ENCODE measurements at places on chromosomes 12 and 14.

DNA sequence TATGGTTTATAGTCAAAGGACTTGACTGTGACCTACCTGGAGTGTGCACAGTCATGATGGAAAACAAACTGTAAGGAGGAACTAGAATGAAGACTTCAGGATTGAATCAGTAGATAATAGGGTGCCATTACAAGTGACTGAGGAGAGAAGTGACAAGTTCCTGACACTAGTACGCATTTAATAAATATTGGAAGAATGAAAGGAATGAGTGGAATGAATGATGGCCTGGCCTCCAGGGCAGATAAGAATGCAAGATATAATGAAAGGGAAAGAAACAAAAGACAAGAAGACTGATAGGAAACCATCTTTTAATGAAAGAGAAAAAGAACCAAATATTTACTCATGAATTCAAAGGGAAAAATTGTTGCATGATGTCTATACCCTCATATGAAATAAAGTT, 44.7 kb upstream of the NEDD1 start:
- no peak for DNase-seq

GRCh38 chr14:39175445-39176262, 600 bp downstream of the PNN start:
- DNase-seq = no peak

- no peak for DNase-seq
Observed at GRCh38 chr14:71942904-71943694, 10.9 kb downstream of the RGS6 start.

GRCh38 chr12:132873724-132874123, 13.7 kb downstream of the CHFR start:
- DNase-seq = no peak

GRCh38 chr14:25848601-25849000, 749.2 kb downstream of the NOVA1 start:
- no peak for DNase-seq

GRCh38 chr14:68473794-68474193, 319.1 kb downstream of the ZFP36L1 start:
- no peak for DNase-seq

DNA sequence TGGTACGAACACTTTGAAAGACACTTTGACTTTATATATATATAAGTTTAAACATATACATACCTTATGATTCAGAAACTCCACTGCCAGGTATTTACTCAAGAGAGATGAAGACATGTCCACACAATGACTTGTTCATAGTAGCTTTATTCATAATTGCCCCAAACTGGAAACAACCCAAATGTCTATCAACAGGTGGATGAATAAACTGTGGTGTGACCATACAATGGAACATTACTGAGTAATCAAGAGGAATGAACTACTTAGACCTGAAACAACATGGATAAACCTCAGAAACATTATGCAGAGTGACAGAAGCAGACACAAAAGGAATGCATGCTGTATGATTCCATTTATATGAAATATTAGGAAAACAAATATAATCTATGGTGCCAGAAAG, 71.1 kb downstream of the PPP1R36 start:
- DNase-seq = no peak

GRCh38 chr14:97407701-97408407, 610.7 kb downstream of the VRK1 start:
- DNase-seq = no peak

DNA sequence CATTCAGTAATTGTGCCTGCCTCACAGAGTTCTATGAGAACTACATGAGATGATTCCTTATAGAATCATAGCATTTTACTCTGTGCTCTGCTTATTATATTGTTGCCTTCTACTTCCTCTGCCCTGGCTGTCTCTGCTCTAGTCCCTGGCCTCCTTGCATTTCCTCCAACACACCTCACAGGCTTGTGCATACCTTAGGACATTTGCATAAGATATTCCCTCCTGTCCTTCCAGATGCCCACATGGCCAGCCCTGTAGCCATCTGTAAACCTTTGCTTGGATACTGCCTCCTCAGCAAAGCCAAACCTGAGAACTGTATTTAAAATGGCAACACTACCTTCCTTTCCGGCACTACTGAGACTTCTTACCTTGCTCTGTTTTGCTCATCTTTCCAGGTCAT, 453.6 kb downstream of the NELL2 start:
- DNase-seq = no peak

GRCh38 chr12:27060740-27061139, 21.6 kb downstream of the C12orf71 start:
- DNase-seq = no peak

DNA sequence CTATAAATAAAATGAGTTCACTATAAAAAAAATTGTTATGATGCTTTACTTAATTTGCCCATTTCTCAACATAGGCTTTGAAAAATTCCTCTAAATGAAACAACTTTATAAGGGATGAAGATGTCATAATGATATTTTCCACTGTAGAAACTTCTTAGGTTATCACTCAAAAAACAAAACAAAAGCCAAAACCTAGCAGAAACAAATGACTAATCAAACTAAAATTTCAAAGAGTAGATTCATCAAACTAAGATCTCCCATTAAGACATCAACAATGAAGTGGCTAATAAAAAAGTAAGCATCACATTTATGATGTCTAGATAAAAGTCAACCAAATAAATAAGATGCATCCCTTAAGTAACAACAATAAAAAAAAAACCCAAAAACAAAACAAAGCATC, 36.9 kb upstream of the TTC7B start:
- no peak for DNase-seq

- no peak for DNase-seq
Observed at GRCh38 chr12:25293653-25294052, 42.9 kb upstream of the KRAS start.

DNA sequence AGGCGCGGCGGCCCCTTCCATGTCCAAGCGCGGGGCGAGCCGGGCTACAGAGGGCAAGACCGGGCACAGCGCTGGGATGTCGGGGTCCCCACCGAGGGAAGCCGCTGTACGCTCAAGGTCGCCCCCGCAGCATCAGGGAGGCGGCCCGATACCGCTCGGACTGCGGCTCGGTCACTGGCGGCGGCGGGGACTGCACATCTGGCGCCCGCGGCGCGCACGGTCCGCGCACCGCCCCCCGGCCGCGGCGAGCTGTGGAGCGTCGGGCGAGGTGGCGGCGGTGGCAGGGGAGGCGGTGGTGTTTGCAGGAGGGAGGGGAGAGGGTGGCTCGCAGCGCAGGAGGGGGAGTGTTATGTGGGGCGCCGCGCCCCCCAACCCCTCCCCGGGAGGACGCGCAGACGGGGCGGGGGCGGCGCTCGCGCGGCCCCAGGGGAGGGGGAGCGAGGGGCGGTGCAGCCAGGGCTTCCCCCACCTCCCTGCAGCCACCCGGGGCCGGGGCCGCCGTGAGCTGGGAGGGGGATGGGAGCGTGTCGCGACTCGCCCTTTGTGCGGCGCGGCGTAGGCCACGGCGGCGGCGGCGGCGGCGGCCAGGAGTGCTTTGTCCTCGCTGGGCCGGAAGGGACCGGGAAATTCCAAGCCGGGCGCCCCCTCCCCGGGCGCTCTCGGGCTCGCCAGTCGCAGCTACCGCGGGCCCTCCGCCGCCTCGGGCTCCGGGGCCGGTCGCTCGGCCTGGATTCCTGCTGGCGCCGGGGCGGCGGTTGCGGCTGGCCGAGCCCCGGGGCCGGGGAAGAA, at the start of gene NUAK1:
Gene NUAK1 (minus strand): TSS at position 322 of the 789 bp plus-strand sequence. CDS start 301 bp downstream, at position 21.
- DNase-seq = no peak

DNA sequence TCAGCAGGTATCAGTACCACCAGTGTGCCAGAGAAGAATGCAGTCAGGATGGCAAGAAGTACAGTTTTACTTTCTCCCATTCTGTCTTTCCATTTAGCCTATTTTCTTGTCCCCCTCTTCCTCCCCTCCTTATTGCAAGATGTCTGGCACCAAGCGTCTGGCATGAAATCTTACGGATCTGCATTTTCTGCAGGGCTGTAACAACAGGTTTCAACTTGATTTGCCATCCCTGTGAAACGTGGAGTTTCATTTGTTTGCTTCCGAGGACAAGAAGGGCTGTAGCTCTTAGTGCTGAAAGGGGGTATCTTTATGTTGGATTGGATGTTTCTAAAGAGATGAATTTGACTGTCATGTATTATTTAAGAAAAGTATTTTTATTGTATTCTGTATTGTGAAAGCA, 1110.6 kb downstream of the BCL11B start:
- no peak for DNase-seq

DNA sequence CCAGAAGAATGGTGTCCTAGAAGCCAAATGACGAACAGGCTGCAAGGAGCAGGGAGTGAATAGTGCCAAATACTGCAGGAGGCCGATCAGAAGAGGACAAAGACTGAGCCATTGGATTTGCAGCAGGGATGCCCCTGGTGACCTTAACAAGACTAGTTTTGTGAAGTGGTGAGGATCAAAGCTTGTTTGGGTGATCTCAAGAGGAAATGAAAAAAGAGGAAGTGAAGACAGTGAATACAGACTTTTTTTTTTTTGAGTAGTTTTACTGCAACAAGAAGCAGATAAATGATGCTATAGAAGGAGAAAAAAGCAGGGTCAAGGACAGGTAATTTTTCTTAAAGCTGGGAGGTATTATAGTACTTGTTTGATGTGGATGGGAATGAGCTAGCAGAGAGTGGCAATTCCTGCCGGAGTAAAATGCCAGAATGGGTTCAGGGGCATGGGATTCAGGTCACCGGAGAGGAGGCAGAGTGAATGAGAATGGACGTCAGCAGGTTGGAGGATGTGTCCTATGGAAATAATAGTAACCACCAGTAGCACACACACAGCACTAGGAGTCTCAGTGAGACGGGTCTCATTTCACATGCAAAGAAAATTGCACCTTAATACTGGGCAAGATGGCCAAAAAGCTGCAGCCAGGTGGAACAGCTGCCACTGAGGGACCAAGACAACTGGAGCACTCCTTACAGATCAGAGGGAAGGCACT, 345.8 kb upstream of the CCDC196 start:
- DNase-seq = no peak

- no peak for DNase-seq
Observed at GRCh38 chr12:75635606-75636444, 124.4 kb upstream of the KRR1 start.

- no peak for DNase-seq
Observed at GRCh38 chr12:6826125-6826733, 2.0 kb upstream of the P3H3 start.

DNA sequence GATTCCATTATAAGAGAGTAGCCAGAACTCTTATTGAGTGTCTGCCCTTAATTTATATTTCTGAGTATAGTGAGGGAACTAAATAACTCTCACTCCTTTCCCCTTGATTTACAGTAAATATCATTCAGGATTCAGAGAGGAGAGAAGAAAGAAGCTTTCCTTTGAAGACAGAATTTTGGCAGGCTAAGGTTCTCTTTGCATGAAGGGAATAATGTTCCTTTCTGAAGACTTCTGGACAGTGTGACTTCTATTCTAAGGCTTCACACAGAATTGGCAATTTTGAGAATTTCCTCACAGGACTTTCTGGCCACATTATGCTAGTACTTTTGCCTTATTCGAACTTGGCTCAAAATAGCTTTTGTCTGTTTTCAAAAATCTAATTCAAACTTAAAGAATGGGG, 352.2 kb upstream of the FBXO33 start:
- no peak for DNase-seq

GRCh38 chr12:86911973-86912372, 655.8 kb upstream of the MGAT4C start:
- DNase-seq = no peak

DNA sequence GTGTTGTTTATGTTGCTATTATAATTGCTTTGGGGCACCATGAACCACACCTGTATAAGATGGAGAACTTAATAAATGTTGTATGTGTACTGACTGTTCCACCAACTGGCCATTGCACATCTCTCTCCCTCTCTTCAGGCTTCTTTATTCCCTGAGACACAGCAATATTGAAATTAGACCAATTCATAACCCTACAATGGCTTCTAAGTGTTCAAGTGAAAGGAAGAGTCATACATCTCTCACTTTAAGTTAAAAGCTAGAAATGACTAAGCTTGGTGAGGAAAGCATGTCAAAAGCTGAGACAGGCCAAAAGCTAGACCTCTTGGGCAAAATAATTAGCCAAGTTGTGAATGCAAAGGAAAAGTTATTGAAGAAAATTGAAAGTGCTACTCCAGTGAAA, 373.3 kb downstream of the RGS6 start:
- DNase-seq = no peak

DNA sequence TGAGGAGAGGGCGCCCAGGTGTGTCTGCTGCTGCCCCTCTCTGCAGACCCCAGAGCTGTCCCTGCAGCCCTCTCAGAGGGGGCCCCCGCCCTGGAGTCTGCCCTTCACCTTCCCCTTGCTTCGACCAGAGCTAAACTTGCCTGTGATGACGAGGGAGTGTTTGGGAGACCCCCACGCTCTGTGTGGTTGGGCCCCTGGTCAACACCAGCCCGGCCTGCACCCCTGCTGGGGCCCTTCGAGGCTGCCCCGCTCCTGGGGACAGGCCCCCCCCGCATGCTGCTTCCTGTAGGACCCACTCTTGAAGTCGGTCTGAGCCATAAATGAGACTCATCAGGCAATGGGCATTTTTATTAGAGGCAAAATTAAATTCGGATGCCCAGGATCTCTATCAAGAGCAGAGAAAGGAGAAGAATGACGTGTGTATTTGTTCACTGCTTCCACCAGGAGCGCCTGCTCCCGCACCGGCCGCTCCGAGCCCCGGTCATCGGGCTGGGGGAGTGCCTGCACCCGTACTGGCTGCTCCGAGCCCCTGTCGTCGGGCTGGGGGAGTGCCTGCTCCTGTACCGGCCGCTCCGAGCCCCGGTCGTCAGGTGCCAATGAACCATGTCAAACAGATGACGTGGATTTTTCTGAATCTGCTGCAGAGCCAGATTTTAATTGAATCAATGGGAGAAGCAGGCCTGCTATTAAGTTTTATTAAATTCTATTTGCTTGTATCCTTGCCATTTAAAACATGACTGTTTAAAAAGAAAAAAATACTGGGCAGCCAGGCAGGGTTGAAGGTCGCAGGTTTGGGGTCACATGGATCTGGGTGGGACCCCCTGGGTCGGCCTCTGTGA, 47.7 kb downstream of the NOC4L start:
- DNase-seq = no peak

GRCh38 chr12:112980491-112981158, 2.3 kb downstream of the OAS2 start:
- no peak for DNase-seq

DNA sequence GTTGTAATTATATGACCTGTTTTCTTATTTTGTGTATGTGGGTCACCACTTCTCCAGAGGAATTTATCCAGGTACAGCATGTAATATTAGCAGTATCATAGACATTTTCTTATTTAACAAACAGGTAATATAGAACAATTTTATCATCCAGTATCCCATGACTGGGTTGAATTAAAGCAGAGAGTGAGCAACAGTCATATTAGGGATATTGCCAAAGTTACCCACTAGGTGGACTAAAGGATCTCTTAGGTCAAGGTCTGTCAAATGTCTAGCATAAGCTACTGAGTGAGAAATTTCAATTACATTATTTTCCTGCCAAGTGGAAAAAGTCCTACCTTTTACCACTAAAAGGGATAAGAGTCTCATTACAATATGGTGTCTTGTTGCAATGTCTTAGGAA, 62.1 kb upstream of the TRIM9 start:
- no peak for DNase-seq

DNA sequence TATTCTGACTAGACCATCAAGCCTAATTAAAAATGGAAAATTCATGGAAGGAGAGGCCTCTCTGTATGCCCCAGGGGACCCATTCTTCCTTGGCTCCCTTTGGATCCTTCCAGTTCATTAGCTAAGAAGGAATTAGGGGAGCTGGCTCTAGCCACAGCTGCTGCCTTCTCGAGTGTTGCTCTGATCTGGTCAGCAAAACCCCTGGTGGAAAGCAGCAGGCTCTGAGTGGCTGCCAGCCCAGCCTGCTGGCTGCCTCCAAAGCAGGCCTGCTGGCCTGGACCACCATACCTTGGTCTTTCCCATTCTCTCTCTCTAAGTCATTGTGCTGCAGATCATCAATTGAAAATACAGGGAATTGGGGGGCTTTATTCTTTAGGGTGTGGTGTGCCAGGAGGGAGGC, 29.0 kb upstream of the AKAP6 start:
- no peak for DNase-seq

GRCh38 chr14:79179985-79180384, 1009.8 kb downstream of the NRXN3 start:
- no peak for DNase-seq
